ENCODE measurements at places on chromosomes 7 and 10.
A peak's percentile ranks its signal among the peaks of the same experiment; 100 is the strongest.

DNA sequence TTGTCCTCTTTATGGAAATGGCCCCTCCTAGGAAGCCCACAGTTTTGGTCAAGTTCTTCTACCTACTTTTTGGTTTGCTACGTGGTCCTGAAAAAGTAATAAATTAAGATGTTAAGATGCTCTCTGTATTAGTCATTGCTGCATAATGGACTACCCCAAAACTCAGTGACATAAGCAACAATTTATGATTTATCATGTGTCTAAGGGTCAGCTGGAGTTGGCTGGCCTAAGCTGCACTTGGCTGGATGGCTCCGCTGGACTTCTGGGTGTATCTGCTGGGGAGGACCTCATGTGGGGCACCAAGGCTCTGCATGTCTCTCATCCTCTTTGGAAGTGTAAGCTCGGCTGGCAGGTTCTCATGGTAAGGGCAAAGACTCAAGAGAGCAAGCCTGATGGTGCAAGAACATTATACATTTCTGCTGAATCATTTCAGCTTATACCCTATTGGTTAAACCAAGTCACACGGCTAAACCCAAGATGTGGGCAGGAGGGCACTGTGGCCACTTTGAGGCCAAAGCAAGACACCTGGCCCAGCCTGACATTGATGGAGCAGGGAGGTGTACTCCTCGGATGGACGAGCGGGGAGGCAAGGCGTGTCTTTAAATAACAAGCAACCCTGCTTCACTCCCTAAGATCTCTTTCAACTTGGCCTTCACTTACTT is 47.7 kb downstream of the TBXAS1 start:
- no peak for DNase-seq

GRCh38 chr10:102948176-102948575 is 30.1 kb downstream of the CNNM2 start:
- DNase-seq = no peak

DNA sequence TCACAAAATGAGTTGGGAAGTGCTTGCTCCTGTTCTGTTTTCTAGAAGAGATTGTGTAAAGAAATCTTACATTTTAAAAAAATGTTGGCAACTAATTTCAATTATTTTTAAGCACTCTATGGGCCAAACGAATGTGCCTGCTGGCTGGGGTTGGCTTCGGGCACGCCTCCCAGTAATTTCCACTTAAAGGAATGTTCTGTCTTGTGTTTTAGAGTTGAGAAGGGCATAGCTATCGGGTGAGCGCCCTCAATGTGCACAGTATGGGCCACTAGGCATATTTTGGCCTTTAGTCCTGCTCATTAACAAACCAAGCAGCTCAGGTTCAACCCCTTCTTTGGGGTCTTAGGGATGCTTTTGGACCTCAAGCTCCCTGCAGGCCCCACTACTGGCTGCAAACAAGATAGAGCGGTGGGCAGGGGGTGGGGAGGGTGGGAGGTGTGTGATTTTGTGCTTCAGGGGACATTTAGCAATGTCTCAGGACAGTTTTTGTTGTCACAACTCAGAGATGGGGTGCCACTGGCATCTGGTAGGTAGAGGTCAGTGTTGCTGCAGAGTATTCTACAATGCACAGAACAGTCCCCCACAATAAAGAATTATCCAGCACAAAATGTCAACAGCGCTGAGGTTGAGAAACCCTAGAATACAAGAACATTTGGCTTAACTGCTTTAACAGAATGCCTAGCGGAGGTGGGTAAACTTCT is 40.7 kb downstream of the TACC2 start:
- no peak for DNase-seq

DNA sequence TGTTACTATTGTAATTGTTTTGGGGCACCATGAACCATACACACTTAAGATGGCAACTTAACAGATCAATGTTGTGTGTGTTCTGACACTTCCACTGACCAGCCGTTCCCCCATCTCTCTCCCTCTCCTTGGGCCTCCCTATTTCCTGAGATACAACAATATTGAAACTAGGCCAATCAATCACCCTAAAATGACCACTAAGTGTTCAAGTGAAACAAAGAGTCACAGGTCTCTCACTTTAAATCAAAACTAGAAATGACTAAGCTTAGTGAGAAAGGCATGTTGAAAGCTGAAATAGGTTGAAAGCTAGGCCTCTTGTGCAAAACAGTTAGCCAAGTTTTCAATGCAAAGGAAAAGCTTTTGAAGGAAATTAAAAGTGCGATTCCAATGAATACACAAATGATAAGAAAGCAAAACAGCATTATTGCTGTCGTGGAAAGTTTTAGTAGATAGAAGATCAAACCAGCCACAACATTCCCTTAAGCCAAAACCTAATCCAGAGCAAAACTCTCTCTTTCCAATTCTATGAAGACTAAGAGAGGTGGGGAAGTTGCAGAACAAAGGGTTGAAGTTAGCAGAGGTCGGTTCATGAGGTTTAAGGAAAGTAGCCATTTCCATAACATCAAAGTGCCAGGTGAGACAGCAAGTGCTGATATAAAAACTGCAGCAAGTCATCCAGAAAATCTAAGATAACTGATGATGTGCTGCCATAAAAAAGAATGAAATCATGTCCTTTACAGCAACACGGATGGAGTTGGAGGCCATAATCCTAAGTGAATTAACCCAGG is 90.6 kb downstream of the MTPN start:
- no peak for DNase-seq

- DNase-seq = no peak
These were observed 174.8 kb downstream of the RTKN2 start for GRCh38 chr10:62093863-62094291.

DNA sequence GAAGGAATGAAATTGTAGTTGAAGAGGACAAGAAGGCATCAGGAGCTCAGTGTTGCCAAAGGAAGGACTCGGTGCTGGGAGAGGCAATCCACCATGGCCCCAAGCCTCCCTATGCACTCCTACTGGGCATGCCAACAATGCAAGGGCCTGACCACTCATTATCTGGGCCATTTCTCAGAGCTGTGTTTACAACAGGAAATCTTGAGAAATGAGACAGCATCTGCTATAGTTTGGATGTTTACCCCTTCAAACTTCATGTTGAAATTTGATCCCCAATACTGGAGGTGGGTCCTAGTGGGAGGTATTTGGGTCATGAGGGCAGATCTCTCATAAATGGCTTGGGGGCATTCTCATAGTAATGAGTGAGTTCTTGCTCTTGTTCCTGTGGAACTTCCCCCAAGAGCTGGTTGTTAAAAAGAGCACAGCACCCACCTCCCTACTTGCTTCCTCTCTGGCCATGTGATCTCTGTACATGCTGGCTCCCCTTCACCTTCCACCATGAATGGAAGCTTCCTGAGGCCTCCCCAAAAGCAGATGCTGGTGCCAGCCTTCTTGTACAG is 50.8 kb upstream of the AOAH start:
- DNase-seq = no peak

DNA sequence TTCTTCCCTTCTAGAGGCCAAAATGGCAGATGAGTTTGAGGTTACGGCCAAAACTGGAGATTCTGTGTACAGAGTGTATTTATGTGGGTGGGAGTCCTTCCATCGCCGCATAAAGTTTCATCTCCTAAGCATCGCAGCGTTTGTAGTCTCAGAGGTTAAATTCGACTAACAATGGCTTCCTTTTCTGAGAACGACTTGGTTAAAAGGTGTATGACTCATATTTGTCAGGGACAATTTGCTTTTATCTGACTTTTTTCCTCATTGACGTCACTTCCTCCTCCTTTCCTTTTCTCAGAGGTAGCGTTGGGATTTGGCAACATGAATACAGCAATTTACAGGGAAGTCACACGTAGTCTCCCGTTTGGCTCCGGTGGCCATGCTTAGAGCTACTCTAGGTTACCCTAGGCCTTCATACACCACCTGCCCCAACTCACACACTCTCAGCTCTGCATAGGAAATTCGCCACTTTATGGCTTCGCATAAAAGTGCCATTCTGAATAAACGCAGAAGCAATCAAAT is 37.6 kb upstream of the TCF7L2 start:
- DNase-seq = no peak

DNA sequence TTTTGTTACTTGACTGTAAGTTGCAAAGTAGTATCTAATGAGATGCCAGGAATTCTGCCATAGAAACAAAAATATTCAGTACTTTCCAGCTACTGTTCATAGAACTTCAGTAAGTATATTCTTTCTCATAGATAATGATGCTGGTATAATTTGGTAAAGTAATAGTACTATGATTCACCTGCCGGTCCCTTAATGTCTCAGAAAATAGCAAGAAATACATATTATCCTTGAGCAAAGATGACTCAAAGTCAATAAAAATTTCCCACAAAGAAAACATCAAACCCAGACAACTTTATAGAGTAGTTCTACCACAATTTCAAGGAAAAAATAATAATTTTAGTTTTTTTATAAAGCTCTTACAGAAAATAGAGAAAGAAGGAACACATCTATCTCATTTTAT is 105.4 kb downstream of the EPDR1 start:
- no peak for DNase-seq

DNA sequence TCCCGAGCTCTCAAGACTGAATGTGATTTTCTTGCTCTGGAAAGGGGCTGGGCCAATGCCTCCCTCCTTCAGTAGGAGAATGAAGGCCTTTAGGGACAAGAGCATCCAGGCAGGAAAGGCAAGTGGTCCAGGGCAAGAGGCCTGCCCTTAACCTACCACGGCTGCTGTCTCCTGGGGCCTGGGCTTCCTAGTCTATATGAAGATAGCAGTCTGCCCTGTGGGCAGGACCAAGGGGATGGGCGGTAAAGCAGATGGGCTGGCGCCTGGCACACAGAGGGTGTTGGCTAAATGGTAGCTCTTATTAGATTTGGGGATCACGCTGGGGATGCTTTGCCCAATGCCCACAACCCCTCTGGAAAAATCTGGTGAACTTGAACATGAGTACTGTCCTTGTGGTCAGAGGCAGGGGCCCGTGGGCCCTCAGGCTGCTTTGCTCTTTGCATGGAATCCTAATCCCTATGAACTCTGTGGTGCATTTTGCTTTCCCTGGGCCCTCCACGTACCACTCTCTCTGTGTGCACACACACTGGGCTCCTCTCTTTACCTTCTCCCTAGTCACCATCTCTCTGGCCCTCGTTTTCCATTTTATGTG is 20.3 kb downstream of the CHAT start:
- no peak for DNase-seq

- DNase-seq = no peak
These were observed 32.0 kb upstream of the RBM20 start for GRCh38 chr10:110612087-110612486.

GRCh38 chr7:46630031-46630430 is 709.0 kb upstream of the IGFBP3 start:
- DNase-seq = no peak

DNA sequence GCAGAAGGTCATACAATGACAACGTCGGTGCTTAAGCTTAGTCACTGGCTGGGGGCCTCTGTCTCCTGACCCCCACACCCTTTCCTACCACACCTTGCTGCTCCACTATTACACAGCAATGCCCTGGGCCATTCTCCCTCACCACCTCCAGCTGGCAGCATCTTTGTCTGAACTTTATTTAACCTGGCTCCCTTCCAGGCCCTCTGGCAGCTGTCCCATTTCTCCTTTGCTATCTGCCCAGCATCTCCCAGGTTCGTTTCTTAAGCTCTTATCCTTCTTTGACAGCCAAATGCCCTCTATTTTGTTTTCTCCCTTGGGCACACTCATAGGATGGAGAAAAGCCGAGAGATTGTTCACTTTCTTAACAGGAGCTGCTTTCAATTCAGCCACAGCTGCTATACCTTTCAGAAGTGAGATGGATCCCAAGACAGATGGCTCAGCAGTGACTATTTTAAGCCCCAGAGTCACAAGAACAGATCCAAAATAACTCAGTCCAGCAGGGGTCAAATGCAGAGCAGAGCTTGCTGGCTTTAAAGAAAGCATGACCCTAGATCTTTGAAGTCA is 1277.1 kb upstream of the AUTS2 start:
- peak; percentile 83 for DNase-seq

- DNase-seq = no peak
These were observed 80.5 kb upstream of the RNF32 start for GRCh38 chr7:156560075-156560474.

- peak; percentile 20 for DNase-seq
These were observed 44.9 kb downstream of the MYPN start for GRCh38 chr10:68154211-68154497.

GRCh38 chr7:668139-668931 is 58.2 kb upstream of the DNAAF5 start:
- DNase-seq = no peak

DNA sequence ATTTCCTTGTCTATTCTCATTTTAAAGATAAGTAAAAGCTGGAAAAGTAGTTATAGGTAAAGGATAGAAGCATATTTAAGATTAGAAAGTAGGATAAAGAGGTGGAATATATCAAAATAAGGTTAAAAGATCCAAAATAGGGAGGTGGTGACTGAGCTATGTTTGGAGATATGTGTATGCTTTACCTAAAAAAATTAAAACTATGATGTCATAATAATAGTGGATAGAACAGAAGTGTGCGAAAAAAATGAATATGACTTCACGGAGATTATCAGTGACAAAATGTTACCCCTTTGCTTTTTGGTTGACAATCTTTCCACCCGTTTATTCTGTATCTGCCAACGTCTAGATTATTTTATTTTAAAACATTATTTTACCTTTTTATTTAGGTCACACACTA is 33.4 kb upstream of the FERD3L start:
- no peak for DNase-seq

- peak; percentile 11 for DNase-seq
These were observed 144.9 kb downstream of the ELAPOR2 start for GRCh38 chr7:86914551-86914950.

- DNase-seq = no peak
These were observed 61.9 kb upstream of the SAMD8 start for GRCh38 chr10:75049316-75050148.

DNA sequence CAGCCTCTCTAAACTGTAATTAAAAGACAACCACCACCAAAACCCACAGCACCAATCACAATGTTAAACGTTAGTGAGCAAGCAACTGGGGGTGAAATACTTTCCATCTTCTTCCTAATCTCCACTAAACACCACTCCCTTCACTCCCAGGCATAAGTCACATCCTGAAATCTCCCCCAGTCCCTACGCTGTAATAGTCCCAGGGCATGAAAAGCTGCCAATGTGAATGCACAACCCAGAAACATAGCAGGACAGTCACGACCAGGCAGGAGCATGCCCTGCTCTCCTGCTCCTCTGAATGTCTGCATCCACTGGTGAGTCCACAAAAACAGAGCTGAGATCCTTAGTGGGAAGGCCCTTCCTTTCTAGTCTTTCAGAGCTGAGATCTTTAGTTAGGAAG is 288.9 kb downstream of the PARD3 start:
- DNase-seq = no peak

DNA sequence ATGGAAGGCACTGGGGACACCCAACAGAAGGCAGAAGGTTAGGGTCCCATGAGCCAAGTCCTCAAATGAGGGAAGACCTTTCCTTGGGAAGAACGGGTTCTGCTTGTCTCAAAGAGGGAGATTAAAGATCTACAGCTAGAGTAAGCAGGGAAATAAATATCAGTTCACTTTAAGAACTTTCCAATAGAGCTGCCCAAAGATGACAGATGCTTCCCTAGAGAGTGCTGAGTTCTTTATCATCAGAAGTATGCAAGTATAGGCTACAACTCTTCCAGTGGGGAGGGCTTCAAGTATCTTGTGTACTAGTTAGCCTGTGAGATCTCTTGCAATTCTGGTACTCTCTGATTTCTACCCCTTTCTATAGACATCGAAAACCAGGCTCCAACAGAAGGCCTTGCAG is 39.4 kb downstream of the EMX2 start:
- no peak for DNase-seq

GRCh38 chr7:132542895-132543294 is 33.4 kb downstream of the PLXNA4 start:
- no peak for DNase-seq

All from NCI-H1436 (cell line).